Activated CD4-positive, CD25-positive, alpha-beta regulatory T cell treated with anti-CD3 and anti-CD28 coated beads, Interleukin-2, amount 50 U/mL, for 24 hours (primary cell): ENCODE measurements at places on chromosomes 13 and 19.

DNA sequence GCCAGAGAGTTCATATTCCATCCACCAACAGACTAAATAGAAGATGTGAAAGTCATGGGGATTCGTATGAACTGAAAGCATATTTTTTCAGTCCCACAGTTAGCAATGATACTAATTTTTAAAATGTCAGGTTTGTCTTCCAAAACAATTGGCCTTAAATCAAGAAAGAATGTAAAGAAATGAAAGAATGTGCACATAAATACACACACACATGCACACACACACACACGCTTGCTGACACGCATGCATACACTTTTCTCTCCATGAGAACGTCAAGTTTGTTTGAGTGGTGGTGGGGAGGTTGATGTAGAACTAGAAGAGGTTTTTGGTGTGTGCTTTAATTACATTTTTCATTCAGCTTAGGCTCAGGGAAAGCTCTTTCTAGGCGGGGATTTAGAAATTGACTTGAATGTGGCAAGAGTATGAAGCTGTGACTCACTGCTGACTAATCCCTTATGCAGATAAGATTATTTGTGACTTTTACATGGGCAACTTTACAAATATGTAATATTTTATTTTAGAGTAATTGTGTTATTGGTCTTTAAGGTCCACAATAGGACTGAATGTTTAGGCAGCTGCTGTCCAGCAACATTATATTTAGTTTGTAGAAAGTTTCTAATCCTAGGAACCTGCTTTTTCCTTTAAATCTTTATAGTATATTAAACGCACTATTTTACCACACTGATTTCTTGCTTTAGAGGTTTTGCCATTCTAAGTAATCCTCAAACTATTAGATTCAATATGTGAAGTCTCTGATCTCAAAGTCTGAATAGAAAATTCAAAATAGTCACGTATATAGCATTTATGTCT, 18.8 kb downstream of the FLT1 start:
- no peak for ATAC-seq

GRCh38 chr13:99501848-99502301, 603 bp downstream of the TM9SF2 start:
- no peak for ATAC-seq

- ATAC-seq = no peak
Measured at GRCh38 chr13:112705286-112705685, 15.4 kb downstream of the ATP11A start.

DNA sequence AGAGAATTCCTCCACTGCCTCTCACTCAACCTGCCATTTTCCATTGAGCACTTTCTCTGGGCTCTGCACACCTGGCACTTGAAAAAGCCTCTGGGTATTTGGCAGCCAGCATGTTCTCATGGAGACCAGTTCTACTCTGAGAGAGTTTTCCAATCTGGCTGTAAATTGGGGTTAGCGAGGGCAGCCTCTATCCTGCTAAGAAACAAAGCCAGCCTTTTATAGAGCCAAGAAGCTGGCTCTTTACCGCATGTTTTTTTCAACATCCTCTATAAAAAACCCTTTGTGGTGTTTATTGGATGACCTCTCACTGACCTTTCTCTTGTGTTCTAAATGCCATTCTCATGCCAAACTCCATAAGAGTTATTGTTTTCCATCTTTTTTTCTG, 52.6 kb upstream of the RCBTB2 start:
- ATAC-seq = no peak

DNA sequence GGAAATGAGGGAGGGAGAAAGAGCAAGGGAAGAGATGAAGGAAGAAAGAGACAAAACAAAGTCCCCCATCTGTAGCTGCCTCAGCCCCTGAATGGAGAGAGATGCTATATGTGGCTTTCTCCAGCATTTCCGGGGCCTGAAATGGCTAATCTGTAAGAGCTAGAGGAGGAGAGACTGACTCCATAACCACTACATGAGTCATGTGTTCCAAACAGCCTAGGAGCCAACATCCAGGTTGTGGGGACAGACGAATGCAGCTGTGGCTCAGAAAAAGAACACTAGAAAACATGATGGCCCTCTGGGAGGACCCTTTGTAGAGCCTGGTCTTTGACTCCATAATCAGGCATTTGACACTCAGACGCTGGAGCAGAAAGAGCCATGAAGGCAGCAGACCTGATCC, 292.0 kb upstream of the ZNF507 start:
- ATAC-seq = no peak

DNA sequence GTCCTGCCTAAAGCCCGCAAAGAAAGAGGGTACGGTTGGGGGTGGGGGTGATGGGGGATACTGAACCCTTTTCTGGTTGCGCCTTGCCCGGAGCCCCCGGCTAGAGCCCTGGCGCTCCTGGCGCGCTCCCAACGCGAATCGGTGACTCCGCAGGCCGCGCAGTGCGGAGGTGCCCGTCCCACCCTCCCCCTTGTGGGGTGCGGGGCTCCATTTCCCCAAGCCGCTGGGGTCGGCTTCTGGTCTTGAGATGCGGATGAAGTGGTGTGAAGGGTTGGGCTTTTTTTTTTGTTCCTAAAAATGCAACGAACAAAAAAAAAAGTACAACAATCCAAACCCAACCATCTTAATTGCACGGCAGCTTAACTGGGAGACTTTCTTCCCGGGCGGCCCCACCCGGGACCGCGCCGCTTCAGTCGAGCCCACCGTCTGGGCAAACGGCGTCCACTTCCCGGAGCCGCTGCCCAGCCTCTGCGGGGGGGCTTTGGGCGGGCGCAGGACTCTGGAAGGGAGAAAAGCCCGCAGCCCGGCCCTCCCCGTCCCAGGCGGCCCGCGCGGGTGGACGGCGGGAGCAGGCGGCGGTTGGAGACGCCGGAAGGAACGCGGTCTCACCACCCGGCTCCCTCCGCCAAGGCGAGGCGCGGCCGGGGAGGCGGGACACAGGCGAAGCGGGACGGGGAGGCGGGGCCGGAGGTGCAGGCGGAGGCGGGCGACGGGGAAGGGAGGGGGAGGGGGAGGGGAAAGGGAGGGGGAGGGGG, 504 bp upstream of the TRIM13 start:
- ATAC-seq = peak; percentile 55

DNA sequence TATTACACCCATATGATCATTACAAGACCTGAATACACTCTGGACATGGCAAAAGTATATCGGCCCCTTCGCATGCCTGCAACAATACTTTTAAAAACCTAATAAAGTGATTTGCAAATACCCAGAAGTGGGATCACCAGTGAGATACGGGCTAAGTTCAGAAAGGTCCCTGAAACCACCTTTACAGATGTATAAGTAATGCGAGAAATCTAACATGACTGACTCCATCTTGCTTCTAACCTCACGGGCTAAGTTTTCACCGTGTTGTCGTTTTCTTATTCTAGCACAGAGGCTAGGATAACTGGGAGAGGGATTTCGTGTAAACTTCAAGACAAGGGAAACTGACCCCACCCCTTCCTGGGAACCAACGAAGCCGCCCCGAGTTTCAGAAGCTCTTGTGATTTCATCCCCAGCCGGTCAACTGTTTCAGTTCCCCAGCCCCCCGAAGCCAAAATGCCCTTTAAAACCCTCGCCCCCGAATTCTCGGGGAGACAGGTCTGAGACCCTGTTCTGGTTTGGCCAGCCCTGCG, 703 bp downstream of the NEK3 start:
- no peak for ATAC-seq

DNA sequence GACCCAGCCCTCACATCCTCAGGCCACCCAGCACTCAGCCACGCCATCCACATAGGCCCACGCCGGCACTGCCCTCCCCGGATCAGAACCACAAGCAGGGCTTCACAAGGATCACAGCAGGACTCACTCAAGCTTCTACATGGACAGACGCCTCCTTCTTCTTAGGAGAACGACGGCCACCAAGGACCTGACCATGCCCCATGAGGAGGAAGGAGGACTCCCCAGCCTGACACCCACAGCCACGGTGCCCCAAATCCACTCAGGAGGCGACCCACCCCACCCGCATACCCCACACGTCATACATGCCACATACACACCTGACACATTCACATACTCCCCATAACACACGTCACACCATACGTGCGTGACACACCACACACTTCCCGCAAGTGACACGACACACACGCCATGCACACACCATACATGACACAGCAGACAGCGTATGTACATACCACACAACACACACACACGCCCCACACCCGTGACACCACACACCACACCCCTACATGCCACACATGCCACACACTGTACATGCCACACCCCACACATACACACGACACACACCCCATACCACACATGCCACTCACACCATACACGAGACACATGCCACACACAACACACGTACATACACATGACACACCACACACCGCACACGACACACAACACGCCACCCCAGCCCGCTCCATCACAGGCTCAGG, 50.4 kb downstream of the MLLT1 start:
- ATAC-seq = no peak

DNA sequence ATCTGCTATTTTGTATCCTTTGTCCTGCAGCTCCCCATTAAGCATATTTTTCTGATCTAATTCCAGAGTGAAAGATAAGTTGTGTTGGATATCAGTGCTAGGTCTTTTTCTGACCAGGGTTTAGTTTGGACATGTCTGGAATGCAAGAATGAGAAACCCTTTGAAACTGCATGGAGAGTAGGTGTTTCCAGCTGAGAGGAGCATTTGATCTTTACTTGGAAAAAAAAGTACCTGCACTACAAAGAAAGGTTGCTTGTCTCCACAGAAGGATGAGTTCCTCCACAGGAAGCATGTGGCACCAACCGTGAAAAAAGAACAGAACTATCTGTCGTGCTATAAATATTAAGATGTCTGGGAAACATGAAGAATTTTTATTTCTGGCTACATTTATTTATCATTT, 36.6 kb upstream of the MED4 start:
- no peak for ATAC-seq

- ATAC-seq = no peak
Measured at GRCh38 chr13:77386880-77387606, 60.1 kb upstream of the MYCBP2 start.

DNA sequence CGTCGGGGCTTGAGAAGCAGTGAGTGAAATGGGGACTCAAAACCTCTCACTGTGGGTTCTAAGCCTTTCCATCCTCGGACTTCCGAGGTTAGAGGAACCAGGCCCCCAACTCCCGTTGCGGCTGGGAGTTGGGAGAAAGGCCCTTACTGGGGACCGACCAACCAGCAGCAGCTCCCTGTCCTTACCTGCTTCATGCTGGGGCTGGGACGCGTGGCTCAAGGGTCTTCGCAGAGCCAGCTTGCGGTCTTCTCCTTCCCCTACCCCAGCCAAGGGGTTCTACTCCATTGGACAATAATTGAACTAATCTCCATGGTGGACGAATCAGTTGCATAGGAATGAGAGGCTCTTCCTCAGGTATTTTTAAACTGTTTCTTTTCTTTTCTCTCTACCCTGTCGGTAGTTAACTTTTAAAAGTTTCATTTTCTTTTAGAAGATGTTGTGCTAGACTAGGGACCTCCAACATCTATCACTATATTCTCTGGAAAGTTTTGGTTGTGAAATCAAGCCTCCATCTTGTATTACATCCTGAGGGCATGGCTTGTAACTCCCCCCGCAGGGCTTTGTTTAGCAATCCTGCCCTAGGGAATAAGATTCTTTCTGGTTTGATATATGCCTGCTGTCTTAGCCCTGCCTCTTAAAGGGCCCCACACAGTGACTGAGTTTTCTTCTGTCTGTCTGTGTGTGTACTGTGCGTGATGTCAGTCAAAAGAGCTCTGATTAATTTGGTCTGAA, 1027.1 kb upstream of the PCDH9 start:
- no peak for ATAC-seq

- peak; percentile 84 for ATAC-seq
Measured at GRCh38 chr19:4297901-4298809, 4.0 kb downstream of the TMIGD2 start.

DNA sequence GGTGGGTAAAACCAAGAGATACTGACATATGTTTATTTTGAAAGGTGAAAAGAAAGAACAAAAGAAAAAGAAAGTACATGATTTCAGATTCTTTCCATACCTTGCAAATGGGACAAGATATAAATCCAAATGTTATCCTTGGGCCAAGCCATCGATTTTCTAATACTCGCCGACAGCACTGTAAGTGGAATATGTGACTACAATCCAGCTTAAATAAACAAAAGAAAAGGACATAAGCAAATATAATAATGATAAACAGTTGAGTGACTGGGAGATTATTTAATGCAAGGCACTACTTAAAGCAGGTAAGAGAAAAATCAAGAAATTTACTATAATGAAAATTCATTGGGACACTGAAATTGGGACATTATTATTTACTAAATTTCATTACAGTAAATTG, 29.9 kb upstream of the FBXL3 start:
- no peak for ATAC-seq

- no peak for ATAC-seq
Measured at GRCh38 chr19:58218899-58219298, 9.8 kb upstream of the ZNF544 start.

DNA sequence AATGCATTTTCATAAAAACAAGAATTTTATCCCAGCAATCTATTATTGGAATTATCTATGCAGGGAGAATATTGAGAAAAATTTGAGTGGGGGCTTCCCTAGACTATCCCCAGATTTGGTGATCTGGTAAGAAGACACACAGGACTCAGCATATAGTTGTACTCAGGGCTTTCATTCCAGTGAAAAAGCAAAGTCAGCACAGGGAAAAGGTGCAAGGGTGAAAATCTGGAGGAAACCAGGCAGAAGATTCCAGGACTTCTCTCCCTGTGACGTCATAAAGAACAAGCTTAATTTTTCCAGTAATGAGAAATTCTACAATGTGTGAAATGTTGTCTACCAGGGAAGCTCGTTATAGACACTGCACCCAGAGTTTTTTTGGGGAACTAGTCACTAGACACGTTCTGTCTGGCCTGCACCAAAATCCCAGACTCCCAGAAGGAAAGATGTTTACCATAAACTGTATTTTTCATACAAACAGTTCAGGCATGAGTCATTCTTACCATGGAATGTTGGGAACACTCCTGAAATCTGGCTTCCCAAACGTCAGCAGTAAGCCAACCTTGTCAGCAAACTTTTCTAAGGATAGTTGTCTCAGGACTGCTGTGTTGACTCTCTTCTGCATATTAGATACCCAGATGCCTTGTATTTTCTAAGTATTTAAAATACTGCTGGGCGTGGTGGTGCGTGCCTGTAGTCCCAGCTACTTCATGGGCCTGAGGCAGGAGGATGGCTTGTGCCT, 107.4 kb downstream of the DNAJC3 start:
- ATAC-seq = no peak

DNA sequence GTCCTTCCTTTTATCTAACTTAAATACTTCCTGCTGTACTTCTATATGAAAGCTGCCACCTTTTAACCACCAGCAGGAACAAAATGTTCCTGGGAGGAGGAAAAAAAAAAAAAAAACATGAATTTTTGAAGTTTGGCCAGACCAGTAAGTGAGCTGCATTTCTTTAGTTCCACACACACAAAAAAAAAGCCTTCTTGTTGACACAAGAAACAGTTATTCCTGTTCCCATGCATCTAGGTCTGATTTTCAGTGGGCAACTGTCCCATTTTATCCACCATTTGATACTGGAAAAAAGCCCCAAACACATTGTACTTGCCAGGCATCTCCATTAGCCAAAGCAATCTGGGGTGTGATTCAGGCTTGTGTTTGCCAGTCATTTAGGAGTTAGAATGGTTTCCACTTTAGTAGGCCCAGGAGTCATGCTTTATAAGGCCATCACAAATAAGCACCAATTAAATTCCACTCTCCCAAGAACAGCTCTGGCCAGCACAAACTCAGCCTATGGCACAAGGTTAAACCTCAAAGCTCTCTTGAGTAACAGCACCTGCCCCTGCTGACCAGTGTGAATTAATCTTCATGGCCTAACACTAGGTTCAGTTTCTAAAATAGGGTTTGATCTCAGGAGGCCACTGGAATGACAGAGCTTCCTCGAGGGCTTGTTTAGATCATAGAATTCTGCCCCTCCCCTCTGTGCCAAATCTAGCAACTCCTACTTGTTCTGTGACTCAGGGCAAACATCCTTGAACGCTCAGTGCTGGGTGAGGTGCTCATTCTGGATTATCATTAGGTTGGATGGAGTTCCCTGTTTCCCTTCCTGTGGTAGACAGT, 67.1 kb downstream of the NUFIP1 start:
- no peak for ATAC-seq
